ENCODE measurements at places on chromosomes 3 and 15.

DNA sequence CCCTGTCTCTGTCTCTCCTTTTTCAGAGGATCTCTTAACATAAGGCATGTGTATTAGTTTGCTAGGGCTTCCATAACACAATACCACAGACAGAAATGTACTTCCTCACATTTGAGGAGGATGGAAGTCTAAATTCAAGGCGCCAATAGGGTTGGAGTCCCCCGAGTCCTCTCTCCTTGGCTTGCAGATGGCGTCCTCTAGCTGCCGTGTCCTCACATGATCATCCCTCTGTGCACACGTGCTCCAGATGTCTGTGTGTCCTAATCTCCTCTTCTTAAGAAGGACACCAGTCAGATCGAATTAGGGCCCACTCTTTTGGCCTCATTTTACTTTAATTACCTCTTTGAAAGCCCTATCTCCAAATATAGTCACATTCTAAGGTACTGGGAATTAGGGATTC is 23.0 kb upstream of the BFSP2 start:
- DNase-seq, result no peak

DNA sequence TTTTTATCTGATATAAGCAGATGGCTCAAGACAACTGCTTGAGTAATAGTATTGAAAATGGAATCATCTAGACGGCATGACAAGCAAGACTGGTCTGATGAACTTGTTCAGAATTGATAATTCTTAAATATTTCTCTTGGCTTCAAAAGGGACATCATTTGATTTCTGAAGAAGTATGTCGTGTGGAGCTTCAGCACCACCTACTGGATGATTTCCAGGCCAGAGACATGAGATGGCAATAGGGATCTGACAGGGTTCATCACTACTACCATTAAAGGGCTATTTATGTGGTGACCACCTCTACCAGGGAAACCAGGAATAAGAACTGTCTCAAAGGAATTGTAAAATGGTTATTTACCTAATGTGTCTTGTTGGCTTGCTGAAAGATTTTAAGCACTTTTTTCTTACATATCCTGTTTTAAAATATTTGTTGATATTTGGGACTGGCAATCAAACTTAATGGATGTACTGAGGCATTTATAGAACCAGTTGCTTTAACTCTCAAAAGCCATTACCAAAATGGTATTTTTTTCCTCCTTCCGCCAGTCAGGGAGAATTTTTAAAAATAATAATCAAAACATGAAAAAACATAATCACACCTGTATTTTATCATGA is 99.5 kb upstream of the FAM98B start:
- DNase-seq, result peak; percentile 49

- no peak for DNase-seq
Measured at GRCh38 chr15:63391669-63392360, 10.2 kb upstream of the CA12 start.

DNA sequence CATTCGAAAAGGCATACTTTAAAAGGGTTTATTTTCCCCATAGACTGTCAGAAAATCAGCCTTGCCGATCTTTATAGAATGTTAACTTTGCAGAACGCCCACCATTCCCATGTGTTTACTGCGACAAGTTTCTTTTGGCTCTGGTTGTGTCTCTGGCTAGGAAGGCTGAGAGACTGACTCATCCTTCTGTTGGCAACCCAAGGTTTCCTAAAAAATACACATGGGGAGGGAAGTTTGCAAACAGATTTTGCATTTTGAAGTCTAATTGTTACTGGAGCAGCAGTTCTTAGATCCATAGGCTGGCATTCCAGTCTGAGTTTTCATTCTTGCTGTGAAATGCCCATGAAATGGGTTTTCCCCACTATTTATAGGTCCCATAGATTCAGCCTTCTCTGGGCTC is 37.9 kb upstream of the MINAR1 start:
- no peak for DNase-seq

DNA sequence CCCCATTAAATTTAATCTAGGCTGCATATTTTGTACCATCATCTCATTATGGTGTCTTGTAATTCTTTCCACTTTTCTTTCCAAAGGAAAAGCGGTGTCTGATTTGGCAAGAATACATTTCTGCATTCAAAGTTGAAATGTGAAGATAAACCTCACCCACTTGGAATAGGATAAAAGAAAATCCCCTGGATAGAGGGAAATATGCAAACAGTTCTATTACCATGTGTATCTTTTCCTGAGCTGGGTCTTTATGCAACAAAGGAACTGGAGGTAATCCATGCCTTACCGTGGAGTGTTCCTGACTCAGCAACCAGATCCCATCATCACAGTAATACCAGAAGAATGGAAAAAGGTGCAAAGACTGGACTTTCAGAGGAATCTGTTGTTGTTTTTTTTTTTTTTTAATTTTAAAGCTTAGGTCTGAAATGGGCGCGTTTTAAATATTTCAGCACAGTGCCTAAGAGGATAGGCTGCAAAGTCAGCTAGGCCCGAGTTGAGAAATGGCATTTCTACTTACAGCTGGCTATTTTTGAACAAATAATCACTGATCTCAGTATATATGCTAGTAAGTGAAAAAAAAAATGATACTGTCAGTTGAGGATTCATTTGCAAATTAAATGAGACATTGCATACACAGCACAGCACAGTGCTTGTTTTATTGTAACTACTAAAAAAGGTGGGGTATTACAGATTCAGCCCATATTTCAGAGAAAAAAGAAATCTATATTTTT is 55.5 kb upstream of the ADAMTS9 start:
- no peak for DNase-seq

DNA sequence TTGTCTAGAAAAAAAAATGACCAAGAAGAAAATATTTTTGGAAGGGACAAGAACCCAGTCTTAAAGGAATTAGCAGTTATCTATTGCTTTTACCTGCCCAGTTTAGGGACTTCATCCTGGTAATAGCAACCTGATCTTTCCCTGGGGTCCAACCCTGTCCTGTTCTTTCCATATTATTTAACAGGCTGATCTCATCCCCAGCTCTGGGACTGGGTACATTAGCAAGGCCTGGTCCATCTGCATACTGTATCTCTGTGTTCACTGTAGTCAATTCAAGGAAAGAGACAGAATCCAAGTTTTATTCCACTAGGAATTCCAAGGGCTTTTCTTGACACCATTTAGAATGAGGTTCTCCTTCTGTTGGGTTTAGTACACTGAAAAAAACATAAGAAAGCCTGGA is 191.7 kb upstream of the GADL1 start:
- no peak for DNase-seq

GRCh38 chr15:82663186-82663600 is 16.0 kb upstream of the CPEB1 start:
- DNase-seq, result no peak

GRCh38 chr3:170534227-170534626 is 51.6 kb downstream of the SLC7A14 start:
- DNase-seq, result no peak

GRCh38 chr3:183538486-183538885 is 17.0 kb downstream of the KLHL6 start:
- DNase-seq, result no peak

DNA sequence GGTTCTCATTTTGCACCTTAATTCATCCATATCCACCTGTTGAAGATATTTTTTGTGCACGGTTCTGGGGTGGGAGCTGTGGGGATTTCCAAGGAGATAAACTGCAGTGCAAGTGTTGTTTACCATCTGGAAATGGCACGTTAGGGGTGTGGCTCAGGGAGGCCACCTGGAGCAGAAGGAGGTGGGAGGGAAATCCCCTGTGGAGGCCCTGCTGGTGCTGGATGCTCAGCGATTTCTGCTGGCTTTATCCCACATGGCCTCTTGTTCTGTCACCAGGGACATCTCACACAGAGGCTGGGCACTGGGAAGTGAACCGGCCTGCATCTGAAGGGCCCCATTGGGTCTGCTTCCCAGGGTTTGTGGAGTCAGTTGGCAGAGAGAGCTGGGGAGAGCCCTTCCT is 24.3 kb downstream of the TRPM1 start:
- no peak for DNase-seq

DNA sequence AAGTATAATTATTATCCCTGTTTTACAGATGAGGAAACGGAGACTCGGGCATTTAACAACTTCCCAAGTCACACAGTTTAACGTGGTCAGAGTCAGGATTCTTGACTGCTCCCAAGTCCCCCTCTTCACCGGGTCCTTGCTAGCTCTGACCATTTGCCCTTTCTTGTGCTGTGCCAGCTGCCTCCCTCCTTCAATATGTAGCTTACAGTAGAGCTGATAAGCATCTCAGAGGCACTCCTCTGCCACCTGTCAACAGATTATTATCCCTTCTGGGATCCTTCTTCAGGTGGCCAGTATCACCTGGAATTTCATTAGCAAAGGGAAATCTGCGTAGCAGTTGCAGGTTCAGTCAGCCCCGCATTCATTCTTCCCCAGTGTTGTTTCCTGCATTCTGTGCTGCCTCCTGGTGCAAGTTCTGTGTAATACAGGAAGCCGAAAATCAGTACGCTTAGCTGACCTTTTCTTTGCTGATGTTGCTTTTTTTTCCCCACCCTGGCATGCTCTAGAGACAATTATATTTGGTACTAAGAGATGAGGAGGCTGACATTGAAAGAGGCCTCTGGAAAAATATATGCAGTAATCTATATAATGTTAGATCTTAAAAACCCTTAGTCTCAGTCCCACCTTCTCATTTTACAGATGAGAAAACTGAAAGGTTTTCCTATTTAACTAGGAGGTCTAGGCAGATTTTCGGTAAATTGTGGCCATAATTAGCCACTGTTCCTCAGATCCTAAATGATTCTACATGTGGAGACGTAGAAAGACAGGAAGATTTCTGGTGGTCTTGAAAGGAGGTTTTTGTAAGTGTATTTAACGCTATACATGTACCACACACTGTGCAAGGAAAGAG is 24.8 kb downstream of the TMOD2 start:
- peak; percentile 47 for DNase-seq

- DNase-seq, result no peak
Measured at GRCh38 chr15:95829062-95829461, 501.4 kb upstream of the NR2F2 start.

GRCh38 chr3:30443756-30444673 is 162.4 kb upstream of the TGFBR2 start:
- DNase-seq, result no peak

DNA sequence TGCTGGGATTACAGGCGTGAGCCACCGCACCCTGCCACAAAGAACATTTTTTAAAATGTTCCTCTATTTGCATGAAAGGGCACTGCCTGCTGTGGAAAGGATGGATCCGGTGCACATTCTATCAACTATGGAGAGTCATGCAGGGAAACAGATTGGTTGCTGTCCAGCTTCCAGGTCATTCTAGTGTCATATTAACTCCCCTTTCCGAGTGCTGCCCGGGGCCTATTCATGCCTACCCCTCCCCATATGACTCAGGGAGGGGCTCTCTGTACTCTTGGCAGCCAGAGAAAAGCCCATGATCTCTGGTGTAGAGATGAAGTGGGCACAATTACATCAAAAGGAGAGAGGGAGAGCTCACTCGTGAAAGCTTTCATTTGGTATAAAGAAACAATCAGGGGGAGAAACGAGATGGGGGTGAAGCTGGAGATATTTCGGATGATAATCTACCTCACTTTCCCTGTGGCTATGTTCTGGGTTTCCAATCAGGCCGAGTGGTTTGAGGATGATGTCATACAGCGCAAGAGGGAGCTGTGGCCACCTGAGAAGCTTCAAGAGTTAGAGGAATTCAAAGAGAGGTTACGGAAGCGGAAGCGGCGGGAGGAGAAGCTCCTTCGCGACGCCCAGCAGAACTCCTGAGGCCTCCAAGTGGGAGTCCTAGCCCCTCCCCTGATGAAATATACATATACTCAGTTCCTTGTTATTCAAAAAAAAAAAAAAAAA is 16.1 kb upstream of the AHSG start:
- no peak for DNase-seq

- DNase-seq, result no peak
Measured at GRCh38 chr3:43180027-43180426, 74.1 kb upstream of the POMGNT2 start.

DNA sequence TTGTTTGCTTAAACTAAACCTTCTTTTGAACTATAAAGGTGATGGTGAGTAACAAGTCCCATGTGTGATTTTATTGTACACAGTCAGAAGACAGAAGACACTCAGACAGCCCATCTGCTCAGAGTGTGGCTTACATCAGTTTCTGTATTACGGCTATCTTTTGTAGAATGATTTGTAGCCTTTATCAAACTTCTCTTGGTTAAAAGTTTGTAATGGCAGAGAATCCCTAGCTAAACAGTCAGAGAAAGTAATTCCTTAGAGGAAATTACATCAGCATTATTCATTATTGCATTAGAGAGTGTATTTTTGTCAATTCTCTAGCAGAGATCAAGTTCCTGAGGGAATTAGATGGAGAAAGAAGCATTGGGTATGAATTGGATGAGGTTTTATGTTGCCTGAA is 500.8 kb downstream of the CNTN4 start:
- DNase-seq, result no peak

DNA sequence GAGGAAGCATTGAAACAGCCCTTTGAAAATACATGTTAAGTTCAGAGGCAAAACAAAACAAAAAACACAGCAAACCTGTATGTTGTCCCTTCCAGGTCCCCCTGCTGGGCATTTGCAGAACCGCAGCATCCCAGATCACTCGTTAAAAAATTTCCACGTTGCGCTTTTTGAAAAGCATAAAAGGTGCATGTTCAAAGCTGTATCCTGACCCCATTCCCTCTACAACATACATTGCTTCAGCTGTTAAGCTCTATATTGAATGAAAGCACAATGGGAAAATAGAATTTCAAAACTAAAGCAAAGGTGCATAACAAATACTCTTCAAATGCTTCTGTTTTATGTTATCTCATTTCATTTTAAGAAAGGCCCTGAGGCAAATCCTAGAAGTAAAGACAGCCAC is 328.3 kb downstream of the THSD4 start:
- DNase-seq, result peak; percentile 35

- DNase-seq, result no peak
Measured at GRCh38 chr15:76127880-76128279, 68.1 kb downstream of the TMEM266 start.

DNA sequence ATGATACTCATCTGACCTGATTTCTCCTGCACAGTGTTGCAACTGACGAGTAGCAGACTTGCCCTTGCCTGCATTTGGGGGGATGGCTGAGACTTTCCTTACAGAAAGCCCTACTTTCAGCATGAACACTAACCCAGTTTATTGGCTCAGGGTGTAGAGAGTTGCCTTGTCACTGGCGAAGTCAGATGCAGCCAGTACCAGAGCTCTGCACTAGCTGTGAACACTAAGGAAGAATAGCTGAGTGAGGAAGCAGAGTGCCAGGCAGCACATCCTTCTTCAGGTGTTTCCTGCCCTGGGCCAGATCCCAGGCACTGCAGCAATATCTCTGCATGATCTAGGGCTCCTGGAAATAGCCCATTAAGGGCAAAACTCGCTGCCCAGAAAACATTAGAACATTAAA is 154.0 kb upstream of the SYNPR start:
- DNase-seq, result no peak

- no peak for DNase-seq
Measured at GRCh38 chr3:51933471-51934138, 8.1 kb downstream of the RRP9 start.
